Stimulated activated CD8-positive, alpha-beta memory T cell treated with anti-CD3 and anti-CD28 coated beads, Interleukin-15, amount 100 ng/mL, for 24 hours (primary cell): ENCODE measurements at places on chromosomes 6 and 20.

DNA sequence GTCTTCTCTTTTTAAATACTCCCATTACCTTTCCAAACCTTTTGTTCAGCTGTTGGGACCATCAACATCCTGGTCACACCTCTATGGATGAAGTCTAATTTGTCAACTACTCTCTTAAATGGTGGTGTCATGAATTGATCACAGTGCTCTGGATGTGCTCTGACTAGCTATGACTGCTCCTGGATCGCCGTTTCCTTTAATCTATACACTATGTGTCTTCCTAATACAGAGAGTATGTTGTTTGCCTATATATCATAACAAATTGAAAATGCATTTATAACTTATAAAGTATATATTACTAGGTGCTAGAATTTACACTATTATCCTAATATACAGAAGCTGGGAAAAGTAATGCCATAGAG is 357.5 kb downstream of the LAMA2 start:
- no peak for DNase-seq

GRCh38 chr6:44489910-44490604 is 102.6 kb downstream of the CDC5L start:
- DNase-seq = no peak

- no peak for DNase-seq
These were observed 3.2 kb downstream of the NHLRC1 start for GRCh38 chr6:18119236-18119635.

DNA sequence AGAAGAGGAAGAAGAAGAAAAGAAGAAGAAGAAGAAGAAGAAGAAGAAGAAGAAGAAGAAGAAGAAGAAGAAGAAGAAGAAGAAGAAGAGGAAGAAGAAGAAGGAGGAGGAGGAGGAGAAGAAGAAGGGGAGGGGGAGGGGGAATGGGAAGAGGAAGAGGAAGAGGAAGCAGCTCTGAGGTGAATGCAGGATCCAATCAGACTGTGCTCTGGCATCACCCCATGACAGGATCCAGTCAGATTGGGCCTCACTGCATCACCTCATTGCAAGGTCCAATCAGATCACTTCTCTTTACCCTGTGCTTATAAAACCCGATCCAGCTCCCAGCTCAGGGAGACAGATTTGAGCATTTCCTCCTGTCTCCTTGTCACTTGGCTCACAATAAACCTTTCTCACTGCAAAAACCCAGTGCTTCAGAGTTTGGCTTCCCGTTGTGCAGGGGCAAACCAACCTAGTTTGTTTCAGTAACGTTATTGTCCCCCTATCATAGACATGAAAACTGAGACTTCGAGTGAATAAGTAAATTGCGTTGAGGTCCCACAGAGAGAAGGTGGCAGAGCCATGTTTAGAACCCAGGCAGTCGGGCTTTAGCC is 28.6 kb upstream of the YWHAB start:
- no peak for DNase-seq

- DNase-seq = no peak
These were observed 54.0 kb downstream of the TRAF3IP2 start for GRCh38 chr6:111551521-111552231.
